Iris pigment epithelial cell (primary cell): ENCODE measurements at places on chromosomes 7 and 10.
A peak's percentile ranks its signal among the peaks of the same experiment; 100 is the strongest.

- DNase-seq: no peak
Measured at GRCh38 chr7:47622586-47622945, 40.7 kb upstream of the TNS3 start.

- DNase-seq: no peak
Measured at GRCh38 chr7:19871102-19871501, 97.7 kb upstream of the TMEM196 start.

DNA sequence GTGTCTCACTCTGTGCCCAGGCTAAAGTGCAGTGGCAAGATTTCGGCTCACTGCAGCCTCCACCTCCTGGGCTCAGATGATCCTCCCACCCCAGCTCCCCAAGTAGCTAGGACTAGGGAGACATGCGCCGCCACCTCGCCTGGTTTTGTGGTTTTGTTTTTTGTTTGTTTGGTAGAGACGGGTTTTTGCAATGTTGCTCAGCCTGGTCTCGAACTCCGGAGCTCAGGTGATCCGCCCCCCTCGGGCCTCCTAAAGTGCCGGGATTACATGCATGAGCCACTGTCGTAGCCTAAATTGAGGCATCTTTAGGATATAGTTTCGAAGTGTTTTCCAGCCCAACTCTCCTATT is 781 bp downstream of the ZNF727 start:
- no peak for DNase-seq

GRCh38 chr7:19698331-19698730 is 10.5 kb downstream of the POLR1F start:
- no peak for DNase-seq

- DNase-seq: no peak
Measured at GRCh38 chr7:148838905-148839304, 45.2 kb downstream of the EZH2 start.

DNA sequence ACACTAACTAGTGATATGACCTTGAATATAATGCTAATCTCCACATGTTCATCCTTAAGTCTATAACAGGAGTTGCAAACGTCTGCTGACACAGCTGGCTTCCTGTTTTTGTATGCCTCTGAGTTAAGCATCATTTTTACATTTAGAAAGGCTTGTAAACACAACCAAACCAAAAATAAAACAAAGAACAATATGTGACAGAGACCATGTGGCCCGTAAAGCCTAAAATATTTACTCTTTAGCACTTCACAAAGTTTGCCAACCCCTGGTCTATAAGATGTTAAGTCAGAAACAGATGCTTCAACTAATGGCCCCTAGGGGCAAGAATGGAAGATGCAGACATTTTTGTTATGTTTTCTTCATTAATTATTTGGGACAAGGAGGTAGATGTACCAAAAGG is 109.3 kb downstream of the CPEB3 start:
- peak; percentile 12 for DNase-seq

- DNase-seq: peak; percentile 31
Measured at GRCh38 chr10:101414034-101414433, 60.1 kb downstream of the BTRC start.

GRCh38 chr7:45402480-45403218 is 171.5 kb upstream of the ADCY1 start:
- DNase-seq: peak; percentile 86

GRCh38 chr10:12841826-12842225 is 159.7 kb downstream of the CCDC3 start:
- DNase-seq: no peak

DNA sequence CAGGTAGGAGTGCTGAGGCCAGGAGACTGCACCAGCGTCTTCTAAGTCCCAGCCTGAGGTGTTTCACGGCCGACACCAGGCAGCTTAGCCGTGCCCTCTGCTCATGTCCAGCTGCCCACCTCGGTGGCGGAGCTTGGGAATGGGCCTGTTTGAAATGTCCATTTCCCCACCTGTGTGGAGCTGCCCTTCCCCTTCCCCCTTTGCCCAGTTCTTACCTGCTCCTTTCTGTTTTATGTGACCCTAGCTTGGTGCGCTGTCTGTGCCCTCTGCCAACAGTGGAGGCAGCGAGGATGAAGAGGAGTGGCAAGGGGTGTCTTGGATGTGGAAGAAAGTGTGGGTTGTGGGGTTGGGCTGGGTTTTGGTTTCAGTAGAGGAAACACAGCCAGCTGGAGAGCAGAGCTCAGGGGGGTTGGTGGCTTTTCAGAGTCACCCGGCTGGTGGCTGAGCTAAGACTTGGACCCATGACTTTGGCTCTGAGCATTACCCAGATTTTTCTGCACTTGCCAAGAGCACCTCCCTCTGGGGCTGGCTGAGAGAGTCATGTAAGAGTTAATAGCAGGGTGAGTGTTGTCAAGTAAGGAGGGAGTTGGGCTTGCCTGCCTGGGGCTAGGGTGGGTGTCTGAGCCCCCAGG is 37.4 kb downstream of the GBX1 start:
- no peak for DNase-seq

- DNase-seq: no peak
Measured at GRCh38 chr10:70368774-70369482, 13.5 kb downstream of the LRRC20 start.

- DNase-seq: peak; percentile 25
Measured at GRCh38 chr7:7662527-7662926, 22.0 kb downstream of the UMAD1 start.

GRCh38 chr10:74669210-74669609 is 157.2 kb upstream of the KAT6B start:
- no peak for DNase-seq

GRCh38 chr7:42479452-42479815 is 242.4 kb upstream of the GLI3 start:
- DNase-seq: peak; percentile 11

DNA sequence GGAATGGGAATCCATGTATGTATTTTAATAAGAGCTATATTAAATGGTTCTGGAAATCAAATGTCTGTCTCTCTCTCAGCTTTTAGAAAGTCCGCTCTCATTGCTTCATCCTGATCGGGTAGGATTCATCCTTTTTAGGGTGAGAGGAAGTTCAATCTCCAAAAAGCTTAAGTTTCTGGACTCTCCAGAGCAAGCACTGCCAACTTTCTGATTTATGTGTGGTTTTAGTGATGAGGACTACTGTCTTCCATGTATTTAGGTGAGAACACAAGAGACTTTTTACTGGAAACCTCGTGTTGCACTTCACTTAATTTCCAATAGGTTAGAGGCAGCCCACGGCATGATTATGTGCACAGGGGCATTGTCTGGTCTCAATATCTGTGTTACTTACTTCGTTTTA is 267.9 kb downstream of the SUGCT start:
- peak; percentile 9 for DNase-seq

DNA sequence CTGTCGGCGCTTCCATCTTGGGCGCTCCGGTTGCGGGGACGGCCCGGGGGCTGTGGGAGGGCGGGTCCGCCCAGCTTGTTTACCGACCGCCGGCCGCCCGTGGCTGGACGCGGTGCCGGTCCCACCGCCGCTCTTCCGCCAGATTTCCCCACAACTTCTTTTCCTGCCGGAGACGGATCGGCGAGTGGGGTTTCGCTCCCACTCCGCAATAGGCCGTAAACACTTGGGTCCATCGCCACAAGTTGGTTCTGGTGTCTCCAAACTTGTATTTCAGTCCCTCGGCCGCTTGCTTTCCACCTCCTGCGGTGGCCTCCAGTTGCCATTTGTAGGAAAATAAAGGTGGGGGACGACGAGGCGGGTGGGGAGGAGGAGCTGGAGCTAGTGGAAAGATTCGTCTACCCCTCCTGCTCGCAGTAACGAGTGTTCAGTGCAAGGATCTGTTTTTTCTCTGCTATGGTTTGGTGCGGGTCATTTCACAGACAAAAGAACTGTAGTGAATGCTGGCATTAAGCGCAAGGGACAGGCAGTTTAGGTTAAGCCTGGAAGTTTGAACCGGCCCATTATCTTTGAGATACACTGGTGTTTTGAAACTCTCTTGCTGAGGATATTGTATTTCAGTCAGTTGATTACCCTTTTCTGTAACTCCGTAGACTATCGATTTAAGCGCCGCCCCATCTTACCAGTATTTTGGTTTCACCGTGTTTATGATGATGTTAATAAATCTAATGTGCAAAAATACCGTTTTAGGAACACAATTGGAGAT is 24.3 kb upstream of the ZRANB1 start:
- DNase-seq: peak; percentile 51

DNA sequence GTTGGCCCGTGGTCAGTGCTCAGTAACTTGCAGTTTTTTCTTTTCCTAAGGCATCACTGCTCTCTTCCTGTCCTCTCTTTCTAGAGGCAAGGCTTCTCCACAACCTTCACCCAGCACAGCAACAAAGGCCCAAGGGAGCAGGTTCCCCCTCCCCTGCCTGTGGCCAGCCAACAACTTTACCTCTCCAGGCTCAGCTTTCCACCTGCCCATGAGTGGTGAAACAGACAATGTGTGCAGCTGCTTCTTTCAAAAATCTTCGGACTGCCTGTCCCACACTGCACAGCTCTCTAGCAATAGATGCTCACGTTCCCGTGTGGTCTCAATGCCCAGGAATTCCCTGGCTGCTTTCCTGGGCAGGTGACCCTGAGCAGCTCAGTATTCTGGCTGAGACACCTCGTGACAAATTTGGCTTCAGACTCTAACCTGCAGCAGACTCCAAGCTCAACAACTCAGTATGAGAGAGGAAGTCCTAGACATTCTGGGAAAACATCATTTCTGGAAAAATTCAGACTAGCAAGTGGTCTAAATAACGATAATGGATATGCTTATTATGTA is 28.9 kb upstream of the TMEM72 start:
- DNase-seq: no peak

GRCh38 chr10:67107670-67108069 is 181.8 kb downstream of the LRRTM3 start:
- DNase-seq: no peak

- no peak for DNase-seq
Measured at GRCh38 chr7:73827567-73828106, 3.2 kb upstream of the CLDN4 start.

- DNase-seq: no peak
Measured at GRCh38 chr7:92133133-92133736, 1.0 kb downstream of the CYP51A1 start.

- DNase-seq: no peak
Measured at GRCh38 chr7:155361947-155362346, 64.3 kb downstream of the INSIG1 start.

- no peak for DNase-seq
Measured at GRCh38 chr10:63718006-63718405, 196.8 kb downstream of the REEP3 start.

- DNase-seq: no peak
Measured at GRCh38 chr7:44985033-44985695, 6.3 kb upstream of the MYO1G start.

GRCh38 chr10:100481462-100482081 is 18.8 kb downstream of the WNT8B start:
- peak; percentile 79 for DNase-seq

DNA sequence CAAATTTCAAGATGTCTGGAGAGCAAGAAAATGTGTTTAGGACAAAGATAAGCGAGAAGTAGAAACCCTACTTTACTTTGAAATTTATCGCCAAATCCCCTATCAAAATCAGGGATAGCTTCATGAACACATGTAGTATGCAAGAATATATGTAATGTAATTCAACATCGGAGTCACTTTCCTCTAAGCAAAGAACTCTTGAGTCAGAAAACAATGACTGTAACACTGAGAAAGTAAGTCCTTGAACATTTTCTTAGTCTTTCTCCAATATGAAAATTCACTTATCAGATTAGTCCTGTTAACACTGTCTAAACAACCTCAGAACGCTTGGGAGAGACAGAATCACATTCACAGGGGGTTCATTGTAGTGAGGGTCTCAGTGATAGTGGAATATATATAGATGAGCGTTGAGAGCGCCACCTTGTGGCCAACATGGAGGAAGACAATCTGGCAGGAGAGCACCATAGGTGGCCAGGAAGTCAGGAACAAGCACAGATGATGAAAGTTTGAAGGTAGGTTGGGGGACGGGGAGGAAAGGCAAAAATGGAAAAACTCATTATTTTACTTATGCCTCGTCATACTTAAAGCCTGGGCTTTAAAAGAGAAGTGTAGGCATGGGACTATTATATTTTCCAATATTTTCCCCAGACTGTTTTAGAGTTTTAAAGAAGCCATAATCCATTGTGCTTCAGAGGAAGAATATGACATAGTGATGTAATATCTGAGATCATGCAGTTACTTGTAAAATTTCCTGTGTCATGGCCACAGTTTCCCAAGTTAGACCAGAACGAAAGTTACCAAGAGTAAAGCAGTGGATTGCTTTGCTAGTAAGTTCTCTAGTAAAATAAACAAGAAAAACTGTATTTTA is 115.5 kb upstream of the GNAI1 start:
- DNase-seq: peak; percentile 60

- peak; percentile 99 for DNase-seq
Measured at GRCh38 chr7:130912862-130913638, 179.0 kb upstream of the KLF14 start.

GRCh38 chr7:235576-236395 is 43.4 kb downstream of the FAM20C start:
- DNase-seq: no peak

DNA sequence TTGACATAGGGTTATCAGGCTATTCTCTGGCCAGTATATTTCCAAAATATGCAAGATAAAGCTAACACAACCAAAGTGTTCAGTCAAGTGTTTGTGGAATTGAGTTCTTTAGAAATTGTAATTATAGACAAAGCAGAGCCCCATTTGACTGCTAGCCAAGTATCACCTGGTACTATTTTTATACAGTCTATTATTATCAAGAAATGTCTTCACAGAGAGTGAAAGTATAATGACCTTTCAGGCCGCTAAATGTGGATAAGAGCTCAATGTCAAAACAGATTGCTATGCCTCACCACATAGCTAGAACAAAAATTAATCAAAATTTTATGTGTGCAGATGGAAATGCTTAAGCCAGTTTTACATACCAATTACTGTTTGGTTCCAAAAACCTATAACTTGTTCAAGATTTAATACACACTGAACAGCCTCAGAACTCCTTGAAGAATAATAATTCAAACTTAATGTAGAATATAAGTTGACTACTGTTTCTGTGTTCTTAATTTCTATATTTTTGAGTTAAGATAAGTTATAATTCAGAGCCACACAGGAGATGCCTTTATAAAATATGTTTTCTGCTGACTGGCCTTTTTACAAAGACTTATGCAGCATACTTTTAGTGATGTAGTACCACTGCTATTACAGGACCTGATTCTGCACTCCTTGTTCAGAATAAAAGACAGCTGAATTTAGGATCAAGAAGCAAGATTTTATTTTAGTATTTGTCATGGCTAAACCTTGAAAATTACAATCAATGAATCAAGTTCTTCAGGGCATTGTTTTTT is 31.0 kb downstream of the PRPS1L1 start:
- DNase-seq: no peak
